ENCODE measurements at places on chromosomes 1 and 21.

DNA sequence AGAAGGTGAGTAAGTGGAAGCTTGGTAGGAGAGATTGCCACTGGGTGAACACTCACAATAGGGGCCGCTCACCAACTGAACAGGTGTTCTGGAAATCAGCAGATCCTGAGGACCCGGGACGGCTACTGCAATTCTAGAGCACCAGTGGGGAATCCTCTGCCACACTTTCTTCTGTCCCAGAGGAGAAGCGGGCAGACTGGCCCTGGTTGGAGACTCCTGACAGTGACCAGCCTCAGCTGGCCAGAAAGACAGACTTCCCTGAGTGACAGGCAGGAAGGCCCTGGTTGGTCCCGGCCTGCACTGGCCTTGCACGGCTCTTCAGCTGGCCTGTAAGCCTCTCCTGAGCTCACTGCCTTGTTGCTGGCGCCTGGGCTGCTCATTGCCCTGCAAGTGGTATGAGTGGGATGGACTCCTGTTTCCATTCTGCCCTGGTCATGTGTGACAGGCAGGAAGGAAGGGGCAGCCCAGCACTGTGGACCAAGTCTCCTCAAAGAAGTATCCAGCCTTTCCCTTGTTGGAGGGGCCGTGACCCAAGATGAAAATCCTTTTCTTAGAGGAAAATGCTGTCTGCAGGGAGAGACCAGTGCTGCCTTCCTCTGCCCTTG, 34.5 kb downstream of the MAN1C1 start:
- no peak for DNase-seq

DNA sequence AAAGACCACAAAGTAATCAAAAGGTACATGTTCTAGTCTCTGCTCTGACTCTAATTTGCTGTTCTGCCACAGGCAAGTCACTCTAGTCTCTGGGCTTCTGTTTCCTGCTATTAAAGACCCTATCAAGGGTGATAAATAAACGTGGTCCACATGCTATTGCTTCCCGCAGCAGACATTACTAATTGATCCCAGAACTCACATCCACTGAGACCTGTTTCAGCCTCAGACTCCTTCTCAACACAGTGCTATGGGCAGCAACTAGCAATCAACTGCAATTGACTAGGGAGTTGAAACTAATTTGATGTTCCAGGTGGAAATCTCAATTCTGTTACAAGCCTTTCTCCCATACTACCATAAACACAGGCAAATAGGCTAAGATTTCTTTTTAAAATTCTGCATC, 150.5 kb downstream of the KAZN start:
- DNase-seq, result no peak

DNA sequence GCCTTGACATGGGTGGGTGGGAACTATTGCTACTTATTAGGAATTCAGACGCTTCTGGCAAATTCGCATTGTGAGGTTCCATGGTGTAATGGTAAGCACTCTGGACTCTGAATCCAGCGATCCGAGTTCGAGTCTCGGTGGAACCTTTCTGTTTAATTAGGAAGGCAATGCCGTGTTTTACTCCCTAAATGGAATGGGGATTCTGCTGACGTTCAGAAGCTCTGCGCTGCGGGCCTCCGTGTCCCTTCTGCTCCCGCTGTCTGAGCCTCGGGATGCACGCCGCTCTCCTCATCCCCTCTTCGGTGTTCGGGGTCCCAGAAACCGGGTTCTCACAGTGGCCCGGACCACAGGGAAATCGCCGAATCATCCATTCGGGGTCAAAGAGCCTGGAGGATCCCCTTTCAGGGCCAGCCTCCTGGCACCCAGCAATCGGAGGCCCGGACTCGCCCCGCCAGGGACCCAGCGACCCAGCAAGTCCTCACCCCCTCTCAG, 280.3 kb downstream of the FAM72C start:
- DNase-seq, result no peak

- peak; percentile 58 for DNase-seq
These were observed 49.3 kb downstream of the CD34 start for GRCh38 chr1:207861442-207862177.

- DNase-seq, result no peak
These were observed 41.6 kb downstream of the NUAK2 start for GRCh38 chr1:205279986-205280385.

DNA sequence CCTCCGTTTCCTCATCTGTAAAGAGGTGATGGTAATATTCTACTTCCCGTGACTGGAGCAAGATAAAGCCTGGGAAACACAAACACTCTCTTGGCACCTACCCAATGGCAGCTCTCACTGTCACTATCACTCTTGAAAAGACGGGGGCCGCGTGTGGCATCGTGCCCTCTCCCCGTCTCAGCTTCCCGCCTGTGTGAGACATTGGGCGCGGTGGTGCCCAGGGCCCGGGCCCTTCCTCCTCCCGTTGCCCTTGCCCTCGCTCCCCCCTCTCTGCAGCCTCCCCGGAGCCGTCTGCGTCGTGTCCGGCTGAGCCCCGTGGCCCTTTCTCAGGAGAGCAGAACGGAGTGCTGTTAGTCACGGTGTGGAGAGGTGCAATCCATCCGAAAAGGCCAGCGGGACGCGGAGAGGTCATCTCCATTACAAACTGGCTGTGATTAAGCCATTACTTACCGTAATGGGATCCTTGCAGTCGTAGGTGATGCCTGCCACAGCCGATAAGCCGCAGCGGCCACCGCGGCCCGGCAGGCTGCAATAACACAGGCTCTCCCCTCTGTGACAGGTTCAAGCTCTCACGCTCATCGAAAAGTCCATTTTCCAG, 156.4 kb upstream of the ZC3H12A start:
- DNase-seq, result no peak

DNA sequence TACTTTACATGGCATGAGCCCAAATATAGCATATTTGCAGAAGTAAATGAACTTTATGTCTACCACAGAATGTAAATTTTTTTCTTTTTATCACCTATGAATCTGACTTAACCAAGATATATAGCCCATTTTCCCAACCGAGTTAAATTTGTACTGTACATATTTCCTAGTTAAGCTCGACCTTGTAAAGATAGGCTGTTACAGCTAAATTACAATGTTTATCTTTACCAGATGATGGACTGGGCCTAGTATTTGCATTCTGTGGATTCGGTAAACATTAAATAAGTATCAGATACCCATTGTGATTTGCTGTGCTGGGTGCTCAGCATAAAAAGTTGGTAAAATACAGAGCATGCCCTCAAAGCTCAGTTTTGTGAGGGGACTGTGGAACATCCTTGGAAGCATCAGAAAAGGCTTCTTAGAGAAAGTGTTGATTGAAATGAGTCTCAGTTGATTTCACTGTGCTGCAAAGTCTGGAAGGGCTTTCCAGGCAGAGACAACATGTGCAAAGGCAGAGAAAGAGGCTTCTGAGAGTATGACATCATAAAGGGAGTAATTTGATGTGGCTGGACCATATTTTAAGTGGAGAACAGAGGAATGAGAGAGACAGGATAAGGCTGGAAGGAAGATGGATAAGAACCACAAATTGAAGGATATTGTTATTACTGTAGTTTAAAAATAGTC, 27.4 kb downstream of the MORC3 start:
- DNase-seq, result no peak

DNA sequence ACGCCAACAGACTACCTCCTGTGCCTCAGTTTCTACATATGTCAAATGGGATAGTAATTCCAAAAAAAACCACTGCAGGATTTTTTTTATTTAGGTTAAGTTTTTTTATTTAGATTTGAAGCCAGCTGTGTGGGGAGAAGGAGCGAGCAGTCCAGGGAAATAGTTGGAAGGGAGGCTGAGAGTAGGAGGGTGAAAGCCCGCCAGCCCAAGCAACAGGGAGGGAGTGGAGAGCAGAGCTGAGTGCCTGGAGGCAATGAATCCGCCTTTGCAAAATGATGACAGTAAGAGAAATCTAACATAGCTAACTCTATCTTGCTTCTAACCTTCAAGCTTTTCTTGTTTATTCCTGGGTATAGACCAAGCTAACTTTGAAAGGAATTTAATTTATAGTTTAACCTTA, 15.6 kb upstream of the C1orf198 start:
- no peak for DNase-seq

GRCh38 chr1:214602764-214603657, at the start of gene CENPF:
CENPF (plus strand) TSS chr1:214603195; CDS start chr1:214613755, 10,560 bp downstream.
- DNase-seq, result peak; percentile 94

GRCh38 chr1:200877839-200878551, 5.2 kb downstream of the GPR25 start:
- no peak for DNase-seq

- DNase-seq, result no peak
These were observed 106.3 kb upstream of the CACHD1 start for GRCh38 chr1:64363616-64364015.

DNA sequence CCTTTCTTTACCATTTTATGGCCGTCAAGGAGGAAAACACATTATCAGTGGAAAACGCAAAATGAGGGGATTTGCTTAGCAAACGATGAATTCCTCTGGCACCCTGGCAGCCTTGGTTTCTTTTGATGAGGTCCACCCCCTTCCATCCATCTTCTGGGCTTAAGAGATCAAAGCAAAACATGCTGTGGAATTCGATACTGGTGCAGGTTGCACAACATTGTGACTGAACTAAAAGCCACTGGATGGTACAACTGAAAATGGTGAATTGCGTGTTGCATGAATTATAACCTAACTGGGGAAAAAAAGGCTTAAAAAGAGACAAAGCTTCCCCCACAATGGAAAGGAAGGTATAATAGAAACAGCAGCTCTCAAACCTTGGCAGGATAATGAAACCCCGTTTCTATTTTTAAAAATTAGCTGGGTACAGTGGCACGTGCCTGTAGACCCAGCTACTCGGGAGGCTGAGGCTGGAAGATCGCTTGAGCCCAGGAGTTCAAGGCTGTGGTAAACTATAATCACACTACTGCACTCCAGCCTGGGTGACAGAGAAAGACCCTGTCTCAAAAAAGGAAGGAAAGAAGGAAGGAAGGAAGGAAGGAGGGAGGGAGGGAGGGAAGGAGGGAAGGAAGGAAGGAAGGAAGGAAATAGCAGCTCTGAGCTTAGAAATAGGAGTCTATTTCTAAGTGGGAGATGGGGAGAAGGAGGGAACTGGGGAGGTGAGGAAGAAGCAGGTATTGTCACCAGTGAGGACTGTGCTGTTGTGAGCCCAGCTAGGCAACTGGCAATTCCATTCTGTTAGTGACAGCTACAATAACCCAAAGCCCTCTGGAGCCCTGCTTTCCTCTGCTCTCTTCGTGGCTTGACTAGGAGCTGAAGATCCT, 29.0 kb upstream of the LGALS8 start:
- DNase-seq, result no peak

- DNase-seq, result no peak
These were observed 284.5 kb downstream of the NPHP4 start for GRCh38 chr1:5707566-5708345.

DNA sequence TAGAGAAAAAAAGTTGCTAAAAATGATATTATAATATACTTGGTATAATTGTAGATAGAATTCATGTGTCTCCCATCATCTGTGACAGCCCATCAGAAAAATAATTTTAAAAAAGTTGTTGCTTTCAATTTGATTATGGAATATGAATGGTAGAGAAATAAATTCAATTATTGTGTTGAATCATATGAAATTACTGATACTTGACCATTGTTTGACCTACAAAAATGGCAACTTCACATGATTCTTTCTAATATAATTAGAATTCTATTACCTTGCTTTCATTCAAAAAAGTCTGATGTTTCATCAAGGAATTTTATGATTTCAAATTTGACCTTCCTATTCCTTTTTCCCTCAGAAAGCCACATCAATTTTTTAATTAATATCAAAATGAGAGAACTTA, 11.5 kb downstream of the ESRRG start:
- no peak for DNase-seq

GRCh38 chr1:106232128-106232527, 824.3 kb upstream of the PRMT6 start:
- no peak for DNase-seq

DNA sequence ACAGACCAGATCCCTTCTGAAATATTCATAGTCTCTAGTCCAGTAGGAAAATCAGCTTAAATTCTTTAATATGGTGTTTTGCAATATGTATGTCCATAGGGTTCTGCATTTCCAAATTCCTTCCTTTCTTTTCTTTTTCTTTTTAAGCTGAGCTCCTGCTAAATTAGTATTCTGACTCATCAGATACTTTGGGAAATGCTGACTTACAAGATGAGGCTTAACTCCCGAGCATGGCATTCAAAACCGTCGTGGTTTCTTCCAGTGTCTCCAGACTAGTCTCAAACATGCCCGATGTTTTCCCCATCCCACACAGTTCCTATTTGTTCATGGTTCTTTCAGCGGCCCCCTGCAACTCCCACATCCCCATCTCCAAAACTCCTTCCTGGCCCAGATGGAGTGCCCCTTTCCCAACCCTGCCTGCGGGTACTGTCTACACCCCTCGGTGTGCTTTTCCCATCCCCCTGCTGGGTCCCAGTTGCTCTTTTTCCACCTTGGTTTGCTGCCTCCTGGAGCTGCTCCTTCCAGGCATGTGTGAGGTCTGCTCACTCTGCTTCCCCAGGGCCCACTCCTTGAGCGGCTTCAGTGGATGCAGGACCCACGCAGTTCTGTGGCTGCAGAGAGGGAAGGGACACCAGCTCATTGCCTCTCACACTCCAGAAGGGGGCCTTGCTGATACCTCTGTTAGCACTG, 19.5 kb upstream of the ETV3 start:
- no peak for DNase-seq

DNA sequence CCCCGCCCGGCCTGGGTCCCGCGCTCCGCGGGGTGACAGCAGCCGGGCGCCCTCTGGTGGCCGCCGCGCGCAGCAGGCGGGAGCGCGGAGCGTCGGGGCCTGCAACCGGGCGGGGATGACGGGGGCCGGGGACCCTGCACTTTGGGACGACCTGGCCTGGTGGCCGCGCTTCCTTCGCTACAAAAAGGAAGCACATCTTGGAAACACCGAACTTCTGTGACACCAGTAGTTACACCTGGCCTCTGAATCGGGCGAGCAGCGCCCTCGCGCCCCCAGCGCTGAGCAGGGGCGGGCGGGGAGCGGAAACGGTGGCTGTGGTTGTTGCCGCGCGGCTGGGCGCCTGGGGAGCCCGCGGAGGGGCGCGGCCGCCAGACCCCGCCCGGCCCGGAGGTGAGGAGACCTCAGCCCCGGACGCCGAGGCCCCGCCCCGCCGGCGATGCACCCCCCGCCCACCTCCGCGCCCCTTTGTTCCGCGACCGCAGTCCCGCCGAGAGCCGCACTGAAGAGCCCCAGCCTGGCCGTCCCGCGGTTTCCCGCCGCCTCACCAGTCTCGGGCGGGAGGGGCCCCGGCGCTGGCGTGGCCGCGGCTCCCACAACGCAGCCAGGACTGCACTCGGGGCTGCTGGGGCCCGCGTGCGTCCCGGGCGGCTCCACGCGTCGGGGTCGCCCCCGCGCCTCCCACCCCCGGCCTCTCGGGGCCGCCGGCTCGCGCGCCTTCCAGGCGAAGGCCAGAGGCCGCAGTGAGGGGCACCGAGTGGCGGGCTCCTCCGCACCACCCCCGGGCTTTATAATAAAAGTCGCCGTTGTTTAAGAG, 59.3 kb downstream of the H3-3A start:
- DNase-seq, result peak; percentile 72

GRCh38 chr21:44375281-44375651, 21.8 kb downstream of the TRPM2 start:
- DNase-seq, result peak; percentile 18

- DNase-seq, result no peak
These were observed 36.3 kb downstream of the PRDM16 start for GRCh38 chr1:3105167-3105863.

GRCh38 chr1:35030756-35031446, 844 bp downstream of the ZMYM6 start:
- DNase-seq, result peak; percentile 4

Measured in naive thymus-derived CD4-positive, alpha-beta T cell (primary cell).